ENCODE measurements at places on chromosomes 16 and 17.

DNA sequence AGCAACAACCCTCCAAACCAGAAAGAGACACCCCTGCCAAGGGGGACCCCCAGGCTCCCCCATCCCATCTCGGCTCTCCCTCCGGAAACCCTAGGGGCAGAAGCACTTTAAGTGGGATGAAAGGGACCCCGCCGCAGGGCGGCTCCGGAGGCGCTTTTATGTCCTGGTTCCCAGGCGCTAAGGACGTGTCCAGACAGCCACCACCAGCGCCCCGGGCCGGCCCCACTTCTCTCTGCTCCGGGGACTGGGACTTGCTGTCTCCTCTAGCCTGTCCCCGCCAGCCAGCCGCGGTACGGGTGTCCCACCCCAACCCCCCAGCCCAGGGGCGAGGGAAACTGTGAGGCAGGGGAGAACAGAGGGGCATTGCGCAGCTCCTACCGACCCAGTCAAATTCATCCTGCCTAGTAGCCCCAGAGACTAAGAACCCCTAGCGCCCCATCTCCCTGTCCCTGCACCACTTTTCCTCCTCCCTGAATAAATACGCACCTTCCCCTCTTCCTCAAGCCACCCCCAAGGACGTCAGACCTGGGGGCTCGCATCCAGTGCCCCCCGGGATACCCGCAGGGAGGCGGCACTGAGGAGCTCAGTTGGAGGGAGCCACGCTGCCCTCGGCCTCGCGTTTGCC lies 4.1 kb downstream of the SP6 start:
- no peak for DNase-seq

DNA sequence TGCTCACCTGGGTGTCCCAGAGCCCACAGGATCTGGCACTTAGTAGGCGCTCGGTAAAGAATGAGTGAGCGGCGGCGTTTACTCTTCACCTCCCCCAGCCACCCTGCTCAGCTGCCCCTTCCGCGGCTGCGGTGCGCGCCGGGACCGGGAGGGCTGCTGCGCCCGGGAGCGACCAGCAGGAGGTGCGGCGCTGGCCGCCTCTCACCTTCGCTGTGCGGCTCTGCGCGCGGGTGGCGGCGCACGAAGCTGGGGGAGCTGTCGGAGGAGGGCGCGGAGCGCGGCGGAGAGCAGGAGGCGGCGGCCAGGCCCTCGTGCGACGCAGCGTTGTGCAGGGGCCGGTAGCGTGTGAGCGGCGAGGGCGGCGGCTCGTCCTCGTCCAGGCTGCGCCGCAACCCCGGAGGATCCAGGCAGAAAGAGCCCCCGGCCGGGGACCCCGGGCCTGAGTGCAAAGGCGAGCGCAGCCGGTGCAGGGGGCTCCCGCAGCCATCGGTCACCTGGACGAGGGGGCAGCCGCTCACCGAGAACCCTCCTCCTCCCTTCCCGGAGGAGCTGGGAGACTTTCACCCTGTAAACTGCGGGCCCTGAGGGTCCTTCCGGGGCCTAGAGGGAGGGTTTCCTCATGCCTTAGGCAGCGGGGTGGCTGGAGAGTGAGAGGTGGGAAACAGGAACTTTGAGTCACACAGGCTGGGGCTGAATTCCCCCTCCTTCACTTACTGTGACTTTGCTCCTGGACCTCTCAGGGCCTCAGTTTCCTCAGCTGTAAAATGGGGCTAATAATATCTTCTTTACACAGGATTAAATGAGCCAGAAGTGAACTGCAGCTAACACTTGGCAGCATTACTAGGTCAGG lies 12.5 kb downstream of the SAMD14 start:
- DNase-seq, result no peak

DNA sequence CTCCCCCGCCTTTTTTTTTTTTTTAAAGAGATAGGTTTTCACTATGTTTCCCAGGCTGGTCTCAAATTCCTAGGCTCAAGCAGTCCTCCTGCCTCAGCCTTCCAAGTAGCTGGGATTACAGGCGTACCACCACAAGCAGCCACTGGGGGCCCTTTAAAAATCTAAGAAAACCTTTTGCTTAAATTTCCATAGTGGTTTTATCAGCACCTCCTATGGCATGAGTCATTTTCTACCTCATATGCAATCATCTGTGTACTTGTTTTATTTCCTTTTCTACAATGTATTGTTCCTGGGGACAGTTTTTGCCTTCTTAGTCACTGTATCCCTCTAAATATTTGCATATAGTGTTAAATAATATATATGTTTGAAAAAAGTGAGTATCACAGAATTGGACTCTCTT lies 29.2 kb downstream of the GNA13 start:
- peak; percentile 43 for DNase-seq

- no peak for DNase-seq
These were observed 19.1 kb downstream of the CAPNS2 start for GRCh38 chr16:55585631-55586030.

DNA sequence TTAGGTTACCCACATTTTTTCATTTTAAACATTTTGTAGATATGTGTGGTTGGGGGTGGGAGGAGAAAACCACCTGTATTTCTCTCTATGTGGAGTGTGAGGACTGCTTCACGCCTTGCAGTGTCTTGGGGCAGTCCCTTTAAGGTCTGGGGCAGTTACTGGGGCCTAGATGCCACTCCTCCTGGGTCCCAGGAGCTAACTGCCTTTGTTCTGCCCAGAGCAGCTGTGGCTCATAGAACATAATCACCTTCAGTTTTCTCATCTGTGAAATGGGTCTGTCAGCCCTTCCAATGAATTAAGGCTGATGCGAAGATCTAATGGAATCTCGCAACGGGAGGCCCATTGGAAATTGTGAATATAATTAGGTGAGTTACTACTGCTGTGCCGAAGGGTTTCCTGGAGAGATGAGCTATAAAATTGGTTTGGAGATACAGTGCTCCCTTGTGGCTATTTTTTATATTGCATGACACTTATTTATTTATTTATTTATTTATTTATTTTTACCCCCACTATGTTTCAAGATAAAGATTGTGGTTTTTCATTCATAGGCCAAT lies 22.9 kb downstream of the DHRS7C start:
- DNase-seq, result no peak

All from kidney epithelial cell (primary cell).